Osteoblast (primary cell): ENCODE measurements at places on chromosomes 4 and X. TPM values are rescaled to one million over a fixed set of nuclear protein-coding genes. Genes with fewer than 3 reads are reported as not detected.

TMSB15C gene
- total RNA-seq: 3.2 and 3.3 TPM in 2 replicates

SORBS2 gene
- total RNA-seq: 50.7 and 85.0 TPM in 2 replicates

SHROOM4 gene
- 1.8 and 2.2 TPM in 2 replicates for total RNA-seq

FAM9A gene
- total RNA-seq: not detected in 2 replicates

BRS3 gene
- not detected in 2 replicates for total RNA-seq

SMIM10L2A gene
- under 0.01 and 0.29 TPM in 2 replicates for total RNA-seq

EGF gene
- total RNA-seq: 0.36 and 1.2 TPM in 2 replicates

DIPK2B gene
- not detected in 2 replicates for total RNA-seq

PHF8 gene
- total RNA-seq: 18.1 and 22.4 TPM in 2 replicates

CENPVL1 gene
- total RNA-seq: not detected in 2 replicates

MAGEA11 gene
- total RNA-seq: not detected in 2 replicates

DOK7 gene
- total RNA-seq: not detected in 2 replicates

TMEM175 gene
- 12.4 and 13.8 TPM in 2 replicates for total RNA-seq

ARHGAP36 gene
- total RNA-seq: not detected in 2 replicates

PRRG3 gene
- total RNA-seq: under 0.01 TPM in 1 of 2 replicates, not detected in the other

GAGE12E gene
- total RNA-seq: not detected in 2 replicates

TEX13C gene
- total RNA-seq: not detected in 2 replicates

F8A2 gene
- total RNA-seq: not detected in 2 replicates

TMEM164 gene
- total RNA-seq: 7.6 and 21.5 TPM in 2 replicates

HTRA3 gene
- 4.0 and 11.5 TPM in 2 replicates for total RNA-seq

ARSD gene
- total RNA-seq: 20.6 and 23.3 TPM in 2 replicates

SLC25A43 gene
- total RNA-seq: 23.5 and 24.8 TPM in 2 replicates

MAOB gene
- total RNA-seq: 0.29 and 0.72 TPM in 2 replicates

F9 gene
- total RNA-seq: not detected in 2 replicates

CT45A3 gene
- not detected in 2 replicates for total RNA-seq

CSAG1 gene
- total RNA-seq: not detected in 2 replicates

GDPD2 gene
- total RNA-seq: not detected in 2 replicates

PCDH10 gene
- 3.8 and 5.1 TPM in 2 replicates for total RNA-seq

MAGEA10 gene
- total RNA-seq: not detected in 2 replicates

CXCL10 gene
- not detected in 2 replicates for total RNA-seq

KLHL4 gene
- total RNA-seq: 0.72 and 1.2 TPM in 2 replicates

ERCC6L gene
- 0.59 and 0.72 TPM in 2 replicates for total RNA-seq

GPRIN3 gene
- under 0.01 and 0.29 TPM in 2 replicates for total RNA-seq

AFP gene
- total RNA-seq: not detected in 2 replicates

PHOX2B gene
- not detected in 2 replicates for total RNA-seq

USP17L5 gene
- total RNA-seq: not detected in 2 replicates

LRCH2 gene
- total RNA-seq: 2.1 and 2.5 TPM in 2 replicates

NLRP2B gene
- under 0.01 TPM in 1 of 2 replicates, not detected in the other for total RNA-seq

NEIL3 gene
- total RNA-seq: 5.4 and 7.4 TPM in 2 replicates

TMEM271 gene
- total RNA-seq: not detected in 2 replicates

CRMP1 gene
- under 0.01 TPM in 2 replicates for total RNA-seq

SYTL4 gene
- 2.9 TPM in 2 replicates for total RNA-seq

USP11 gene
- total RNA-seq: 28.2 and 31.8 TPM in 2 replicates

PNMA3 gene
- not detected in 2 replicates for total RNA-seq

NAP1L2 gene
- 0.29 TPM in 1 of 2 replicates, not detected in the other for total RNA-seq

KLHL5 gene
- 65.1 and 95.5 TPM in 2 replicates for total RNA-seq

SH3TC1 gene
- 3.5 and 3.6 TPM in 2 replicates for total RNA-seq

TMEM255A gene
- under 0.01 and 0.29 TPM in 2 replicates for total RNA-seq

PPEF1 gene
- total RNA-seq: under 0.01 TPM in 2 replicates

C4orf36 gene
- 0.72 and 0.88 TPM in 2 replicates for total RNA-seq

AMELX gene
- total RNA-seq: not detected in 2 replicates

ESX1 gene
- total RNA-seq: not detected in 2 replicates

CABS1 gene
- not detected in 2 replicates for total RNA-seq

NWD2 gene
- total RNA-seq: not detected in 2 replicates

SMIM43 gene
- 0.72 and 1.8 TPM in 2 replicates for total RNA-seq

NBDY gene
- 6.5 and 9.0 TPM in 2 replicates for total RNA-seq

IL2 gene
- not detected in 2 replicates for total RNA-seq

FTSJ1 gene
- 67.3 and 67.5 TPM in 2 replicates for total RNA-seq
